ENCODE measurements at places on chromosomes 6 and 20.

DNA sequence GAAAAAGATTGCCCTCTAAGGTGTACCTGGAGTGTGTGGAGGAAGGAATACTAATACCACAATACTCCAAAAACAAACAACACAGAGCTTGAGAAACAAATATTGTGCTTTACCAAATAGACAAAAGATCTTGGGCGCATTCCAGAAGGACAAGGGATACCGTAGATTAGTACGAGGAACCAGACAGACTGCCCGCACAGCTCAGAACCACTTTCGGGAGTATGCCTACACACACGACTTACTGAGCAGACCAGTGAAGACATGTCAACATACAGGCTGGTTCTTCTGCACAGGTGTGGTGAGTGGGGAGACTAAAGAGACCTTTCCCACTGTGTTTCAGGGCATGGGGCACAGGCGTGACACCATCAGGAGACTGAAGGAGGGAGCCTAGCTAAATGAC is 15.8 kb upstream of the FOXQ1 start:
- DNase-seq: no peak

DNA sequence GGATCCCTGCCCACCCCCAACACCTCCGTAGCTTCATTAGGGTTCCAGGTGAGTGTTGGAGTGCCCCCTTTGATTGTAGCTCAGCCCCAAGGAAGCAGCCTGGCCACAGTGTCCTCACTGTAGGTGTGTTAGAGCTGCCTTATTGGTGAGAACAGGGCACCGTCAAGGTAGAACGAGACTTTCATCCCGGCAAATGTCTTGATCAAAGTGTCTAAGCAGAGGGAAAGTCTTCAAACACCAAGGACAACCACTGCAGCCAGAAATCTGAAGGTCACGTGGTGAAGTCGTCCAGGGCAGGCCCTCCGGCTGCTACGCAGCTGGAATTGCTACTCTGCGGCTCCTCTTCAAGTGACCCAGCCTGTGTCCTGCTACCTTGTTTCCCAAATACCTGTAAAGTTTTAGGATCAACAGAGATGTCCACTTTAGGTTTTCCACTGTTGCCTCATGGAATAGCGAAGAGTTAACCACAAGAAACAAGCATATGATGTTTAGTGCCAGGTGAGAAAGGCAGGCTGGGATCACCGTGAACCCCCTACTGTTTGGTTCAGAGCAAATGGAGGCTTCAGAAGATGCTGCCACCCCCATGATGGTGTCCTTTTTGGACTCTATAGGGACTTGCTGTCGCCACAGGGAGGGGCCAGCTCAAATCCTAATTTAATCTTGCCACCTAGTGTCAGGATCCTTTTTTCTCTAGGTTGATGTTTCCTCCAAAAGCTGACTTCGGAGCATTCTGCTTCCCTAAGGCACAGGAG is 1.7 kb upstream of the DLL1 start:
- no peak for DNase-seq

DNA sequence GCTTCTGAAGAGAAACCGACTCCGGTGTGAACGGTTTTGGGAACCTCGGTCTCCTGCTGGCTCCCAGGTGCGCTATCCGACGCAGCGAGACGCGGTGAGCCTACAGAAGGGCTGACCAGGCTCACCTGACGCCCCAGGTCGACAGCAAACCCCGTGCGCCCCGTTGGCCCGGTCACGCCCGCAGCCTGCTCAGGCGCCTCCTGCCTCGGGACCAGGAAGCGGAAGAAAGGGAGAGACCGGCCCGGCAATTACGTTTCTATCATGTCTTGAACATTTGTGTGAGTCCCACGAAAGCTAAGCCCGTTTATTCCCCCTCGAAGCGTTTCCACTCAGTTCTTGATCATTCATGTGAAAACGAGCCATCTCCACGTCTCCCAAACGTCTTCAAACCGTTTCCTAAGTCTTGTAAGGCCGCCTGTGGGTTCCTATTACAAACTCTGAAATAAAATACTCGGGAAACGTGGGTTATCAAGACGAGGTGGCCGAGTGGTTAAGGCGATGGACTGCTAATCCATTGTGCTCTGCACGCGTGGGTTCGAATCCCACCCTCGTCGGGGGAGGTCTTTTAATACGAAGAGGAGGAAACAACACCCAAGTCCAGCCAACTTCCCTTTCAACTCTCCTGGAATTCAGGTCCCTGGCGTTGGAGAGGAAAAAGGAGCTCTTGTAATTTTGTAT is 150.5 kb upstream of the PRSS16 start:
- peak; percentile 58 for DNase-seq

GRCh38 chr6:27312146-27312949 is at the start of gene POM121L2:
Gene POM121L2 (minus strand): TSS chr6:27312273. CDS start chr6:27312170, 103 bp downstream.
- peak; percentile 76 for DNase-seq

DNA sequence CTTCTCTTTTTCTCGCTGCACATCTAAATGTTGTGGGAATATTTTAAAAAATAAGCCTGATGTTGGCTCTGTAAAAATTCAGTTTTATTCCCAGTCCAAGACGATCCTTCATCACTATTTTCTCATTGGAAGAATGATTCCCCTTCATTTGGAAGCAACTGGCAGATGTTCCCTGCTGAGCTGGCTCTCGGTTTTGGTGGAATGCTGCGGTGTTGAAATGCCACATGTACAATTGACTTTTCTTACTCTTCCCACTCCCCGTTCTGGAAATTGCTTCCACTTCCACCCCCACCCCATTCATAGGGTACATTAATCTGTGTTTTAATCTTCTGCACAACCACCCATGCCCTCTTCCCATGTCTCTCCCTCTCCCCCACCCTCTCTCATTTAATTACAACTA is 496.3 kb upstream of the MAP3K7 start:
- DNase-seq: no peak

DNA sequence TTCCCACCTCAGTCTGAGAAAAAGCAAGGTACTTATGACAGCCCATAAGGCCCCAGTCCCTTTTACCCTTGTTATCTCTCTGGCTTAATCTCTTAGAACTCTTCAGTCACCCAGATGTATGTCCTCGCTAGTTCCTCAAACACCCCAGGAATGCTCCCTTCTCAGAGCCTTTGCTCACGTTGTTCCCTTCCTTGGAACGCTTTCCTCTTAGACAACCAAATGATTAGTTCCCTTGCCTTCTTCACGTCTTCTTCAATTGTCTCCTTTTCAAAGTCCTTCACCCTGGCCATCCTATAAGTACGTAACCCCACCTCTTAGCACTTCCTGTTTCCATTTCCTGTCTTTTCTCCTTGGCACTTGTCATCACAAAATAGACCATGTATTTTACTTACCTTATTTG is 1.1 kb upstream of the APOBEC2 start:
- no peak for DNase-seq

DNA sequence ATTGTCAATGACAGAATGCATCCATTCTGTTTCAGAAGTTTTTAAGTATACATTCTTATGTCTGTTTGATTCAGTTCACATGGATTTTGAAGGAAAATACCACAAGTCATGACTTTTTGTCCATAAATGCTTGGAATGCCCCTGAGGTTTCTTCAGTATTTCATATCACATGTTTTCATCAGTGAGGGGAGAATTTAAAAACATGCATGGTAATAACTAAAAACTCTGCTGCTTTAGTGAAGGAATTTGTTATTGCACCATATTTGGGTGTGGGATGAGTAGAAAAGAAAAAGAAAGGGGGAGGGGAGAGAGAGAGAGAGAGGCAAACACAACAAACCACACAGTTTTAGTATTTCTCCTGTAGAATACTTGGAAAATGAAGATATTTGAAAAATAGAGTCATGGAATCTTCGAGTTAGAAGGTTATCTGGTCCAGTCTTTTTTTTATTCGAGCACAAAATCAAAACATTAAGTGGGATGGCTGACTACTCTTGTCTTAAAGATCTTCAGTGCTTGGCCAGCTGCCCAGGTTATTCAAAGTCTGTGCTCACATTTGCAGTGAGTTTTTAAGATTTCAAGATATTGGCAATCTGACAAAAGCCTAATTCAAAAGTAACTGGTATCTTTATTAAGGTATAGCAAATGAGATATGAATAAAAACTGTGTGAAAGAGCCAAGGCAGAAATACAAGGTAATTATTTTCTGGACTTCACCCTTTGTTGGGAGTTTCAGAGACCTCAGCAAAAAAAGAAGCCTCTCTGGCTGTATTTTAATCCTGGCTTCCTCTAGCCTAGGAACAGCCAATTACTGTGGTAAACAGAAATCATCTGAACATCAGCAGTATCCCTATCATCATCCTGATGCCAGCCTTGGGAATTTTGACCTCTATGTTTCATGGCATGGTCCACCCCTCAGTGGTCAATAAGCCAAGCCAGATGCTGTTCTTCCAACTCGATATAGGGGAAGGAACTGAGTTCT is 687.9 kb upstream of the CITED2 start:
- DNase-seq: no peak

DNA sequence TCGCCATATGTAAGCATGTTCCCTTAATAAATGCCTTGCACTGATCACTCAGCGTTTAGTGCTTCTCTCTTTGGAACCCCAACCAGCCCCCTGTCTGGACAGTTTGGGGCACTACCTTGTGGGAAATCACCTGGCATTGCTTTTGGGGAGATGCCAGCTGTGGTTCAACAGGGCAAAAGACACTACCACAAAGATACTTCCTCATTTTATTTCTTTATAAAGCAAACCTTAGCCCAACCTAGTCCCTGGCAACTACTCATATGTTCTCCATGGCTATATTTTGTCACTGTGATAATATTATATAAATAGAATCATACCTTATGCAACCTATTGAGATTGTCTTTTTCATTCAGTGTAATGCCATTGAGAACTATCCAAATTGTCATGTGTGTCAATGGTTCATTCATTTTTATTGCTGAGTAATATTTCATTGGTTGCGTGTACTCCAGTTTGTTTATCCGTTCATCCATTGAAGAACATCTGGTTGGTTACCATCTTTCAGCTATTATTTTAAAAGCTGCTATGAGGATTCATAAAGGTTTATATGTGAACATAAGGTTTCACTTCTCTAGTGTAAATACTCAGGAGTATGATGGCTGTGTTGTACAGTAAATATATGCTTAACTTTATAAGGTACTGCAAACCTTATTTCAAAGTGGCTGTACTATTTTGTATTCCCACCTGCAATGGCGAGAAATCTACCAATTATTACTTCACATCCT is 114.8 kb downstream of the MOXD1 start:
- DNase-seq: no peak

DNA sequence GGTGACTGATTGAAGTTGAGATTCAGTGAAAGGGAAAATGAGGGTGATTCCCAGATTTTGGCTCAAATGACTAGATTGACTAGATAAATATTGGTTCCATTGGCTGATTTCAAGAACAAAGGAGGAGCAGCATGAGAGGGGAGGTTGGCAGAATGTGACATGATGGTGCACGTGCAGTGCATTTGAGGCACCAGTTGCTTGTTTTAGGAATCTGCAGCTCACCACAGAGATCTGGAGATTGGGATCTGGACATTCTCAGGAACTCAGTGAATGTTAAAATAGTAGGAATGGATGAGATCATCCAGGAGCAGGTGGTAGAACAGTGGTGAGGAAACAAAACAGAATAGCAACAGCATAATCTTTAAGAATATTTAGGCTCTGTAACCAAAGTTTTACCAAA is 496.3 kb downstream of the DHX35 start:
- no peak for DNase-seq

- DNase-seq: no peak
Observed at GRCh38 chr20:50095476-50096078, 17.4 kb downstream of the UBE2V1 start.

GRCh38 chr6:80792151-80792550 is 685.7 kb downstream of the BCKDHB start:
- no peak for DNase-seq

DNA sequence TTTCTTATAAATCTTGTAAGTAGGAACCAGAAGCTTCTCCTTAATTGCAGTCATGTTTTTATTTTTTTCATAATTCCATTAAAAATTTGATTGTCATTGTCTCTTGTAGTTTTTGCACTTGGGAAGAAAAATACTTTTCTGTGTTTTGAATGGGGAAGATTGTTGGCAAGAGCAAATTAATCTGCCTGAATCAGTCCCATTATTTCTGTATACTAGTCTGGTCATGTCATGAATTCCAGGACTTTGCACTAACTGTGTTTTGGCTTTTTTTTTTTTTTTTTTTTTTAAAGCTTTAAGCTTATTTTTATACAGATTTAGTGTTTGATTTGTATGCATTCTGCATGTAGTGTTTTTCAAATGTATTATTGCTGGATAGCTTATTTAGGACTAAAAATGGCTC is 47.6 kb downstream of the RALGAPB start:
- no peak for DNase-seq

GRCh38 chr20:50358971-50359370 is 151.2 kb upstream of the PTPN1 start:
- DNase-seq: no peak

- DNase-seq: no peak
Observed at GRCh38 chr20:41618807-41619311, 682 bp upstream of the CHD6 start.

DNA sequence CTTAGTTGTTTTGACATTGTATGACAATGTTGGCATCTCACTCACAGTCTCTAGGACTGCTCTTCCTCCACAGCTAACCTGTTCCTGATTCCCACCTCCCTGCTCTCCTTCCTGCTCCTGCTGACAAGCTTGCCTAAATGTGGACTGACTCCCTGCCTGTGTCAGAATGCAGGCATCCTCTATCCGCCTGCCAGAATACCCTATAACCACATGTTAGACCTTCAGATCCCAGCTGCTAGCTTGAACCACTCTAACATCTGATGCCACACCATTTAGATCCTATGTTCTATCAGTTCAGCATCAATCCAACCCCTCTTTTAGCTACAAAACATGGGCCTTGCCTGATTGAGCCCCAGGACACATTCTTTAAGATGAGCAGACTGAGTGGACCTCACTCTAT is 12.2 kb downstream of the FILIP1 start:
- no peak for DNase-seq

GRCh38 chr6:117559299-117559698 is 43.0 kb downstream of the GOPC start:
- DNase-seq: no peak

GRCh38 chr20:56711018-56711417 is 81.9 kb downstream of the TFAP2C start:
- DNase-seq: no peak

GRCh38 chr6:15132167-15132566 is 113.7 kb upstream of the JARID2 start:
- DNase-seq: no peak

DNA sequence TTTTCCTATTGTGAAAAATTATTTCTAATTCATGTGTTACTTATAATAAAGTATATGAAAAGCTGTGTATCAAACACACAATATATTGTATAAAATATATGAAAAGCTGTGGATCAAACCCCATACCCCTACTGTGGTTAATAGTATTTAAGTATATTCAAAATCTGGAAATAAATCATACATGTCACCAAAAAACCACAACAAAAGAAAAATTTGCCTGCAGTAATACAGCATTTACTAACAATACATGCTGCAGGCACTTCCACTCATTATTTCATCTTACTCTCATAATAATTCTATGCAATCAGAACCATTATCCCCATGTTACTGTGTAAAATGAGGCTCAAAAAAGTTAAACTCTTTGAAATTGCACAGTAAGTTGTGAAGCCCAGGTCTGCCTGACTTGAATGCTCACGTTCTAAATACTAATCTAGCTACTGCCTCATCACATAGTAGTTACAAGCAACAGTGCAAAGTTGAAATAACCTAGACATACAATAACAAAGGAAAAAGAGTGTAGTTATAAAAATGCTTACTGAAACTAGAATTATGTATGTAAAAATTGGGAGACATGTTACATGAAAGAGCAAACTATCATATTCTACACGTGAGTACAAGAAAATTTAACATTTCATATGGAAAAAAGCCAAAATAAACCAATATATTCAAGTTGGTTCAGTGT is 61.7 kb downstream of the FAM217A start:
- DNase-seq: no peak

- no peak for DNase-seq
Observed at GRCh38 chr20:13212750-13213149, 8.3 kb upstream of the ISM1 start.

- no peak for DNase-seq
Observed at GRCh38 chr6:39282774-39283173, 31.4 kb downstream of the KCNK17 start.
